Cerebellar cortex (tissue), 1 donor: ENCODE measurements at places on chromosomes 4 and X.
A peak's percentile ranks its signal among the peaks of the same experiment; 100 is the strongest.

DNA sequence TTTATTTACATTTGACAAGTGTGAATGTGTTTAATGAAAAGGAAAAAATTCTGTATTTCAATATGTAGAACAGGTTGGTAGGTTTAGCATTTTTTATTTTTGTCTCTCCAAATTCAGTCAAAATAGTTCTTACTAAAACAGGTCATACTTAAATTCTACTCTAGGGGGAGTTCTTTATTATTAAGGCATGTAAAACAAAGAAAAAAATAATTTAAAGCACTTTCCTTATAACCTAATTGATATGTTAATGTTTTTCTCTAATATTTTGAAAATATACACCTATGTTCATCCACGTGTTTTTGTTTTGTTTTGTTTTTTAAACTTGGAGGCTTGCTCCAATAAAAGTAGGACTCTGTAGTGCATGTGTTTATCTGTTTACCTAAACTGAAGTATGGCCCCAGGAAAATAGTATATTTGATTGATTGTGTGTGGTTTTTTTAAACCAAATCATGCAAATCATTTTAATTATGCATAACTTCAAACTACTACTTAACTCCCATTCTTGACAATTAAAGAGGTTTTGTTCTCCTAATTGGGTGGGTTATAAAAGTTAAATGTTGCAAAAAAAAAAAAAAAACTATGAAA is 562.7 kb downstream of the RPA4 start:
- no peak for DNase-seq

DNA sequence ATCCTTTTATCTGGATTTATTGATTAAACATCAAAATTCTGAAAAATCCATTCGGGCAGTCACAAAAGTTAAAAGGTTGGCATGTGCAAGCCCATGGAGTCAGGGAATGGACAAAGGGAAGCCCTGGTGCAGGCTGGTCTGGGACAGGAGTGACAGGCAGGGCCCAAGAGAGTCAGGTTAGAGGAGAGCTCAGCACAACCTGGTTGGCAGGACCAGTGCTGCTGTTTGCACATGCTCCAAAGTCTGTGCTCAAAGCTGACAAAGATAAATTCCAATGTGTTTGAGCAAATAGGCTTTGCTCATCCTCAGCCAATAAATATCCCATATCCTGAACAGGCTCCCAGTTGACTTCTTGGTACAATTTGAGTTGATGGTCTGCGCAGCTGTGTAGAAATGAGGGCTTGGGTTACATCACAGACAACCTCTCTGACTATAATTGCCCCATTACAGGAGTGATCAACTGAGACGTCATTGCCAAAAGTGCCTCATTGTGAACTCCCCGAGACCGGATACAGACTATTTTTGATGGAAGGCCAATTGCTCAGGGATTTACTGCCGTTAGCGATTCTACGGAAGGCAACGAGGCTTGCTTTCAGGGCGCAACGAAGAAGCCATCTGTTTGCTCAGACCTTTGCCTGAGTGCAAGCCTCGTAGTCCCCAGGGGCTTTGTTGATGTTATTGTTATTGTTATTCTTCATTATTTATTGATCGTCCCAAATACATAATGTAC is 1008.1 kb upstream of the TENM3 start:
- DNase-seq: no peak

DNA sequence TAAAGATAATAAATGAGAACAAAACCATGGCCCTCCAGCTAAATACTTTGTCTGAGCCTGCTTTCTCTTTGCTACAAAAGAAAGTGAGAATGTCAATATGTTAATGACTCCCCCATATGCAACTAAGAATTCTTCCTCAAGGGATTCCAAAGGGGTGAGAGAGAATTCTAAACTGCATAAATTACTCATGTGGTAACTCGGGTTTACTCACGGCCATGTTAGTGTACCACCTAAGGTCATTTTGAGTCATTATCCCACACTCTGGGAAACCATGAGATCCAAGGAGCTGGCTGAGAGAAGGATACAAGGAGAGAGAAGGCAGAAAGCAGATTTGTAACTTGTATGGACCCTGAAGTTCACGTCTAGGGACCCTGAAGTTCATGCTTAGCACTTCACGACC is 190.3 kb downstream of the DHX15 start:
- no peak for DNase-seq

DNA sequence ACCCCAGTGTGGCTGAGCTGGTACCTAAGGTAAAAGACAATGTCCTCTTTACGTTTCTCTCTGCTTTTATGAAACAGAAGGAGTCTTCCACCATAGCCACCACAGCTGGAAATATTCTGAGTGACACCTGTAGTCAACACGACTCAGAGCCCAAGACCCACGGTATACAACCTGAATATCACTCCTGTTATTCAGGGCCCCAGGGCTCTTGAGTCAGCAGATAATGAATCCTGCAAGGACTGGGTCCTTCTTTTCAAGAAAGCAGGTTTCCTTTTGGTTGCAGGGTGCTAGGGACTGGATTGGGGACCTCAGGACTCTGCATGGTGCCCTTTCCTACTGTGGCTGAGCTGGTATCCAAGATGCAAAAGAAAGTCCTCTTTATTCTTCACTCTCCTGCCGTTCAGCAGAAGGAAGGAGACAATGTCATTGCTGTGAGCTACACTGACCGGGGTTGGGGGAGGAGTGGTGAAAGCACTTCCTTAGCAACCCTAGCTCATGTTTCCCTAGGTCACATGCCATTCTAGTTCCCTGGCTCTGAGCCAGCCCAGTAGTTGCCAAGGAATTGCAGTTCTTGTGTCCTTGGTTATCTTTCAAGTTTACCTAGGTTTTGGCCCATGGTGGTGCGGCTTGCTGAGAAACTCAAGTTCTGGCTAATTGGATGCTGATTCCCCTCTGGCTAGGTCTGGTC is 23.7 kb upstream of the UNC5C start:
- DNase-seq: no peak

GRCh38 chr4:10639100-10639499 is 45.5 kb downstream of the CLNK start:
- no peak for DNase-seq

GRCh38 chrX:53494436-53494835 is 60.3 kb upstream of the HSD17B10 start:
- no peak for DNase-seq

GRCh38 chr4:168866635-168867034 is 143.4 kb downstream of the CBR4 start:
- no peak for DNase-seq

GRCh38 chr4:153486281-153487151 is 20.4 kb downstream of the TMEM131L start:
- DNase-seq: no peak

GRCh38 chrX:1165535-1166196 is 46.8 kb downstream of the CRLF2 start:
- DNase-seq: peak; percentile 55

- no peak for DNase-seq
Measured at GRCh38 chrX:12994321-12994720, 19.4 kb downstream of the TMSB4X start.

- no peak for DNase-seq
Measured at GRCh38 chr4:6576932-6577331, 1.9 kb downstream of the MAN2B2 start.

- no peak for DNase-seq
Measured at GRCh38 chr4:8665406-8666360, 73.1 kb downstream of the CPZ start.

GRCh38 chr4:89056953-89057398 is at the start of gene FAM13A:
FAM13A (minus strand) TSS chr4:89057185; CDS start chr4:89056964, 221 bp downstream.
- peak; percentile 99 for DNase-seq

- DNase-seq: no peak
Measured at GRCh38 chrX:137151403-137151802, 117.6 kb upstream of the GPR101 start.

DNA sequence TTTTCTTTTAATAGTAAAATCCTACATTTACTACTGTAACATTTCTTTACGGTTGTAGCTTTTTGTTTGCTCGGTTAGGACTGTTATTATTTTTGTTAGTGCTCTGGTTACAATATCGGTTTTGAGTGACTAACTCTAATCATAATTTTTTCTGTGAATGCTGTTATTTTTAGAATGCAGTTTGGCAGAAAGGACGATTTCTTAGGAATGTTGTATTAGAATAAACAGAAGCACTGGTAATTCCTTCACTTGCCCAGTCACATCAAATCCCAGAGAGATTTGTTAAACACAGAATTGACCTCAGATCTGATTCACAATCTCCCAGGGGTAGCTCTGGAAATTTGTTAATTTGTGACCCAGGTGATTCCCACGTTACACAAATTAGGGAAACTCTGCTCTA is 21.7 kb downstream of the DDIT4L start:
- DNase-seq: no peak

DNA sequence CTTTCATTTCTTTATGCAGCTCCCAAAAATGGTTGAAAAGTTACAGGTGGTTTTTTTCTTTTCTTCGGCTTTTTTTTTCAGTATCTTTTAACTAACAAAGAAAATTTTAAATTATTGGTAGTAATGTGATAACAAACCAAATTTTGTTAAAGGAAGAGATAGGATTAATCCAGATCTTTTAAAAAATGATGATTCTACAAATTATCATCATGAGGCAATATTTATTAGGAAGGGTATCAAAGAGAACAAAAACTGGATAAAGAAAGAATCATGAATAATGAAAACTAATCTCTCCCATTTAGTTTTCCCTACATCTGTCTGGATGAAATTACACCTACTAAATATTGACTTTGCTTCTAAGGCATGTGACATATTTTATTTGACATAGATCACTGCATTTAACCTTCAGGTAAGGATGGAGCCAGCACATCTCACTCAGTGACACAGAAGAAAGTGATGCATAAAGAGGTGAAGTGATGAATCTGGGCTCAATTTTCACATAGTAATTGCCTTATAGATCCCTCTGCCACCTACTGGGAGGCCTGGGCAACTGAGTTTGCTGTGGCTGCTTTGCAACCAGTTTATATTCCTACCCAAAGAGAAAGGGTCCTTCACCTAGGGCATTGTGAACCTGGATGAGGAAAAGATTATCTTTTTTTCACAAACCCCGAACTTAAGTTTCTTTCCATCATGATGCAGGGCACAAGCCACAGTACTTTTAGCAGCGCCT is 155.6 kb downstream of the HNRNPD start:
- peak; percentile 6 for DNase-seq

DNA sequence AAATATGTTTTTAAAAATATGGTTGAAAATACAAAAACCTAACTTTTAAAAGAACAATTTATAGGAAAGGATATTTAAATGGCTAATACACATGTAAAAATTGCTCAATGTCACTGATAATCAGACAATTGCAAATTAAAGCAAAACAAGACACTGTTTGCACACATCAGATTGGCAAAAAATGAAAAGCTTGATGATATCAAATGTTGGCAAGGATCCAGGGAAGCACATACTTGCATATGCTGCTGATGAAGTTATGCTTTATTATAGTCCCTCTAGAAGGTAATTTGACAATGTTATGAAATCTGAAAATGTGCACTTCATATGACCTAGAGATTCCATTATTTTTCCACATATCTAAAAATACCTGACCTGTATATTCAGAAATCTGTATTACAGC is 45.7 kb upstream of the EPGN start:
- peak; percentile 1 for DNase-seq

GRCh38 chr4:176726803-176727202 is 65.9 kb downstream of the VEGFC start:
- no peak for DNase-seq

DNA sequence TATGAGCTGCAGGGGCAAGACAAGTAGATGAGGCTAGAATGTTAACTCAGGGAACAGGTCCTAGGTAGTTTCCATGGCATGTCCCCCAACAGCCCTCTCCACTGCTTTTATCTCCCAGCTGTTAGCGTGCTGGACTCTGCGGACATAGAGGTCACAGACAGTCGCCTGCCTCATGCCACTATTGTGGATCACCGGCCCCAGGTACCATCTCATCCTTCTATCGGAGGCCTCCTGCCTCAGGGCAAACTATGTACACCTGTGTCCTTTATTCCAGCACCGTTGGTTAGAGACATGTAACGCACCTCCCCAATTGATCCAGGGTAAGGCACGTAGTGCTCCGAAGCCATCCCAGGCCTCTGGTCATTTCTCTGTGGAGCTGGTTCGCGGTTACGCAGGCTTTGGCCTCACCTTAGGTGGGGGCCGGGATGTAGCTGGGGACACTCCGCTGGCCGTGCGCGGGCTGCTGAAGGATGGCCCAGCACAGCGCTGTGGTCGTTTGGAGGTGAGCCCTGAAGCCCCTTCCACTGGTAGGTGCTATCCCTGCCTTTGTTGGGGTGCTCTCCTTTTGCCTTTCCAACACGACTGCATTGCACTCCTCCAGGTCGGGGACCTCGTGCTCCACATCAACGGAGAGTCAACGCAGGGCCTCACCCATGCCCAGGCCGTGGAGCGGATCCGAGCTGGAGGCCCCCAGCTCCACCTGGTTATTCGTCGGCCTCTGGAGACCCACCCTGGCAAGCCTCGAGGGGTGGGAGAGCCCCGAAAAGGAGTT is 2.2 kb downstream of the MAGIX start:
- DNase-seq: no peak

- DNase-seq: peak; percentile 84
Measured at GRCh38 chr4:11111876-11112275, 316.8 kb downstream of the HS3ST1 start.

DNA sequence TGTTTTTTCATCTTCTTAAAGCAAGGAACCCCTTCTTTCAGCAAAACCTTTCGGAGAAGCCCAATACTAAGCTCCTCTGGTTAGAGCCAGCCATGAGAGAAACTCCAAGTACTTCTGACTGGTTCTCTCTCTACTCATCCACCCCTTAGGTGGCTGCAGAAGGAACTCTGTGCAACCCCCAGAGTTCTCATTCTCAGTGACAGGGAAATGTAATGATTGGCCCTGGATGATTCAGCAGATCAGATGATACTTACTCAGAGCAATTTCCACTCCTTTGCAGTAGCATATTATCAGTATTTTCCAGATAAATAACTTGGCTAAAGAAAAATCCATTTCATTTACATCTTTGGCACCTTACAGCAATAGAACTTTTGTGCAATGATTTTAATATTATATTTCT is 3.2 kb downstream of the SPP1 start:
- DNase-seq: peak; percentile 22

DNA sequence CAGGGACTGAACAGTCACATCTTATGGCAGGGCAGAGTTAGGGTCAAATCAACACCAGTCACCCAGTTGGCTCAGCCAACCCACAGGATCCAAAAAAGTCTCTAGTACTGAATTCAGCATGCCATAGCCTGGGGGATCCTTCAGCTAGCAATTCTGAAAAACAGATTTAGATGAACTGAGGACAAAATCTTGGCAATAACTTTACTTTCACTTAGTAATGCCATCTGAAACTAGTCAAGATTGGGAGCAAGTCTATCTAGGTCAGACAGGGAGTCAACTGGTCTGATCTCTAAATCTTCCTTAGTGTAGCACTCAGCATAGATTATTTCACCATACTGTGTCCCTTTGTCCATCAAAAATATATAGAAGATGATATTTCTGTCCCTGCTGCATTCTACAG is 76.0 kb downstream of the HHIP start:
- DNase-seq: no peak

- no peak for DNase-seq
Measured at GRCh38 chrX:24963823-24964222, 51.9 kb downstream of the ARX start.

GRCh38 chrX:24226176-24226575 is 76.6 kb downstream of the ZFX start:
- DNase-seq: no peak

- peak; percentile 56 for DNase-seq
Measured at GRCh38 chr4:168076989-168077725, 15.2 kb upstream of the ANXA10 start.
